ENCODE measurements at places on chromosomes 3 and 15.

DNA sequence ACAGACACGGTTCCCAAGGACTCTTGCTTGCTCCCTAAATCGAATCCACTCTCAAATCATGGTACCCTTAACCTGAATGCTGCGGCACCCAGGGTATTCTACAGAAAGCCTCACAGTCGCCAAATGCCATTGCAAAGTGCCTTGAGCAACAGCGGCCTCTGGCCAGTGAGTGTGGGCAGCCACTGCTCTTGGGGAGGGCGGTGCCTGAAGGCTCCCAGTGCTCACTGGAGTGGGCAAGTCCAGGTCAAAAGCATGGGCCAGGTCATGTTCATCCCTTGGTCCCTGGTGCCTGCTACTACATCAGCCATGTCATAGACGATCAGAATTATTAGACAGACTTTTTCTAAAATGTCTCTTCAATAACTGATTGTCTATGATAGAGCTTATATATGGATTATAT lies 82.5 kb downstream of the ADAMTS17 start:
- no peak for DNase-seq

- no peak for DNase-seq
Observed at GRCh38 chr3:45803252-45803935, 7.1 kb upstream of the SLC6A20 start.

DNA sequence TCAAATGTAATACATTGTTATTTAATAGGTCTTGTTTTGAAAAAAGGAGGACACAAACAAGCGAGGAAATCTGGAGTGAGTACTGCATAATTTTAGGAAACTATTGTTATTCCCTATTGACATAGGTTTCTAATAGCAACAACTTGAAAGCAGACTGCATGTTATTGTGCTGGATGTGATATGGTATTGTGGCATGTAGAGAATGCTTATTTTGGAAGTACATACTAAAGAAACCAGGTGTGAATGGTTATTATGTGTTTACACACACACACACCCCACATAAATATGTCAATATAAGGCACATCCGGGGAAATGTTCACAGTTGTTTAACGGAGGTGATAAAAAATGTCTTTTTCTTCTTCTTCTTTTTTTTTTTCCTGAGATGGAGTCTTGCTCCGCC lies 5.9 kb upstream of the MORF4L1 start:
- no peak for DNase-seq

- DNase-seq = no peak
Observed at GRCh38 chr15:62637574-62637897, 405.0 kb upstream of the TPM1 start.

- no peak for DNase-seq
Observed at GRCh38 chr15:77528968-77529319, 103.8 kb downstream of the LINGO1 start.

DNA sequence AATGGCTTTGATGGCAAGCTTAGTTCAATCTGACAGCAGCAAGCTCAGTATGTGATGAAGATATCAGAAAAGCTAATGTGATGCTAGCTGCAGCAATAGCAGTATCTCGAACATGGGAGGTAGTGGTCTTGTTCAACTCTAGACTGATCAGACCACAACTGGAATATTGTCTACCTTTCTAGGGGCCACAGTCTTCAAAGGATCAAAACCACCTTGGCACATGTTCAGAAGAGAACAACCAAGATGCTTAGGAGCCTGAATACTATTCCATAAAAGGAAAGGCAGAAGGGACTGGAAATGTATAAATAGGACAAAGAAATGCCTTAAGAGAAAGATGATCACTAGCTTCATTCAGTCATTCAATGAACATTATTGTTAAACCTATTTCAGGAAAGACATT lies 2.3 kb downstream of the C3orf70 start:
- no peak for DNase-seq

DNA sequence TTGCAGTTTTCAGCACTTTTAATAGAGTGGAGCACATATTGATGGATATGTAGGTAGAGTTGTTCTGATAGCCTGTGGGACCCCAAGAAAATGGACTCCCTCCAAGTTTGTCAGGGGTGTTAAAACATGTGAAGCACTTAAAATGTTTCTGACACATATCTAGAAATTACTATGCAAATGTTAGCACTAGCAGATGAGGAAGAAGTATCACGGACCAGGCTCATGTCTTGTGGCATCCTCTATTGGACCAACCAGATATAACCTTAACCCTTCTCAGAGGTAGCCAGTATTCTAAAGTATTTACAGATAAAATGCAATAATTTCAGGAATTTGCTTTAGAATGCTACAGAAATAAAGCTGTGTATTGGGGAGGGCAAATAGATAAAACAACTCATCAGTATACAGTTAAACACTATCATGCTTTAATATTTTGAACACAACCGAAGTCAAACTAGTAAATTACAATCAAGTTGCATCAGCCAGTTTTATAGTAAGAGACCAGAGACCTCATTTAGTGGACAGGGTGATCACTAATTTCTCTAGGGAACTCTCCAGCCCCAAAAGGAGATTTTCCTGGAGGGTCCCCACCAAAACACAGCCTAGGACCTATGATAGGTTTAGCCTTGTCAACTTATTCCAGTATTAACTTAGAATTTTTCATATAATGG lies 57.2 kb upstream of the FBN1 start:
- DNase-seq = no peak

- no peak for DNase-seq
Observed at GRCh38 chr3:40847551-40847992, 322.8 kb downstream of the ZNF621 start.

- DNase-seq = no peak
Observed at GRCh38 chr15:62989366-62990055, 53.0 kb upstream of the TPM1 start.

DNA sequence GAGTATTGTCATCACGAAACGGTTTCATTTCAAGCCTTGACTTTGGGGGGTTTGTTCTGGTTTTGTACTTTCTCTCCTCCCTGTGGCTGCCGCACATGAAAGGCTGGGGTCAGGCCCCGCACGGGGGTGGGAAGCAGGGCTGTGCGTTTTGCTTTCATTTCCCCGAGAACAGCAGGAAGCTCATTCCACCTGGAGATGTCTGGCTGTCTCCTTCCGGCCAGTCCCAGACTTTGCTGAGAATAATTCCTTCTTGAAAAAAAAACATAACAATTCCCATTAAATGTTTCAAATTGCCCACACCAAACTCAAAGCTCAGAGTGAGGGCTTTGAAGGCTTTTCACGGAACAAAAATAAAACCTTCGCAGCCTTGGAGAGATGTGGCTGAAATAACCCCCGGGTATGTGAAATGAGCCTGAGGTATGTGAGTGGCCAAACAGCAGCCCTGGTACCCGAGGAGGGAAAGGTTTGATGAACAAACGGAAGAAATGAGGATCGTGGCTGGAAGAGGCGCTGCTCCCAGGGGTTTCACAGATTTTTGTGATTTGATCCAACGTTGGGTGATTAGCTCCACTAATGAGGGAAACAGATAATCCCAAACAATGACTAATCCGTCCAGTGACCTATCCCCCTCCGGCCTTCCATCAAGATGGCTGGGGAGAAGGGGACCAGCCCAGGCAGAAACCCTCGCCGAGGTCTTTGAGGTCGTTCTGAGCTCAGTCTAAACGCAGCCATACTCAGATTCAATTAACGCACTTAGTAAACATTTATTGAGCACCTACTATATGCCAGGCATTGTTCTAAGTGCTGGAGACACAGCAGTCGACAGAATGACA lies 126.9 kb upstream of the MEF2A start:
- DNase-seq = no peak

- no peak for DNase-seq
Observed at GRCh38 chr3:63863150-63864007, at the start of the genes ATXN7 and THOC7. ATXN7 (plus strand) TSS chr3:63863867; CDS start chr3:63912599, 48,732 bp downstream. THOC7 (minus strand) TSS chr3:63863805; CDS start chr3:63863790, 15 bp downstream.

- no peak for DNase-seq
Observed at GRCh38 chr15:80834906-80835305, 55.7 kb downstream of the CEMIP start.

DNA sequence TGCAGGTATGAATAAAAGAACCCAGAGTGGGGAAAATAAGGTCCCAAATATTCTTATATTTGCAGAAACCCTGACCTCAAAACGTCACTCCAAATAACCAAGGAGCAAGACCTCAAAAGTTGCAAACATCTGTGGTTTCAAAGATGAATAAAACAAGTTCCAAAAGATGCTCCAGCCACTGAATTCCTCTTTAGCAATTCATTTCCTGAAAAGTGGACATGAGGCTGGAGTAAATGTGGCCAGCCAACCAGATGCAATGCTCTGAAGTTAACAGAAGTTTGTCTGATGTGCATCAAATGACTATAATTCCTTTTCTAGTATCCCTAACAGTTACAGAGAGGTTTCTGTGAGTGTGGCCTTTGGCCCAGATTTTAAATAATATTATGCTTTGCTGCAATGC lies 71.2 kb upstream of the WNT5A start:
- DNase-seq = no peak

DNA sequence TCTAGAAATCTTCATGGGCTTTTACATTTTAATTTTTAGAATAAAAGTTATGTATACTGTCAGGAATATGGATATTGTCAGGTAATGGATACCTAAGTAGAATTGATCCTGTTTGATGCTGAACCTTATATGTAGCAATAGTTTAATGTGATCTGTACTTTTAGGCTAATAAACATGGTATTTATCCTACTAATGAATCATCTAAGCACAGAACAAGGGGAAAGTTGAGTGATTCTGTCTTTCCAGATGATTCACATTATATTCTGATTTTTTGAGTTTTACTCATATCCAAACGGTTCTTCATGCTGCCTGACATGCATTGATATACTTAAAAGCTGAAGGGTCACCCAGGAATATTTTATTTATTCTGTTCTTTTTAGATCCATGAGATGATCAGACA lies 34.5 kb downstream of the FANCI start:
- no peak for DNase-seq

DNA sequence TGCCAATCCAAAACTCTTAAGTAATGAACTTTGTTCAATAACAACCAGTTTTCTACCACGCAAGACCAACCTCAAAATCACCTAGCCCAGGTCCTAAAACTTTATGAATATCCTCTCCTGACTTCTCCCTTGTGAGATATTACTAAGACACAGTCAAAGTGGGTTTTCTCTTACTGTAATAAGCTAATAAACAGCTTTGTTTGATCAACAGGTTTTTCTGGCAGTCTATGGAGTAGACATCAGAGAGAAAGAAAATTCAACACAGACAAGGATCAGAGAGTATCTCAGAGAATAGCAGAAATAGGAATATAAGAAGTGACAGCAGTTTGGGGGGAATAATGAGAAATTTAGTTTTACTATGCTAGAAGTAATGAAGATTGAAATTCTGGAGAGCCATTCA lies 79.6 kb downstream of the NR2E3 start:
- DNase-seq = no peak

DNA sequence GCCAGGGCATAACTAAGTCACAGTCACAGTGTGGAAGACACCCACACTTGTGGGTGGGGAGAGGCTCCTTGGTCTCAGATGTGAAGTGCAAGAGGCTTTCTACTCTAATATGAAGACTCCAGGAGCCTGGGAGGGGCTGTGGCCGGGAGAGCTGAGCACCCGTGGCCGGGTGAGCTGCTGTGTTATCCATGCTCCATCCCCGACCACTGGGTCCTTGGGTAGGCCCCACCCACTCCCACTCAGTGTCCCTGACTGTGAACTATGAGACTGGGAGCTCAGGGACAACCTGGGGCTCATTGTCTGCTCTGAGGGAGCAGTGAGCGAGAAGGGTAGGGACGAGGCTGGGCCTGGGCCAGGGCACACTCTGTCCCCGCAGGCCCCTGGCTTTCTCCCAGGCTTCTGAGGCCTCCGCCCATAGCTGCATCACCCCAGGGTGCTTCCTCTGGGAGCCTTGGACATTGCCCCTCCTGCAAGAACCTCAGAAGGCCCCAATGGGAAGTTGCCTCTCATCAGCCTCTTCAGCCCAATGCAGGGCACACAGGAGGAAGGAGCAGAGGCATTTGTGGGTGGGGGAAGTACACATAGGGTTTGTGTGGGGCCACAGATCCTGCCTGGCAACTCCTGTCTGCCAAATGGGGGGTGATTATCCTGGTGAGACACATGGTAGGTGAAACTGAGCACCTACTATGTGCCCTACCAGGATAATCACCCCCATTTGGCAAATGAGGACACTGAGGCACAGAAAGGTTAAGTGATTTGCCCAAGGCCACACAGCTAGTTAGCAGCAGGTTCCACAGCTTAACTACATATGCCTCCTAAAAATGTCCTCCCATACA lies 2.4 kb downstream of the ANPEP start:
- no peak for DNase-seq

DNA sequence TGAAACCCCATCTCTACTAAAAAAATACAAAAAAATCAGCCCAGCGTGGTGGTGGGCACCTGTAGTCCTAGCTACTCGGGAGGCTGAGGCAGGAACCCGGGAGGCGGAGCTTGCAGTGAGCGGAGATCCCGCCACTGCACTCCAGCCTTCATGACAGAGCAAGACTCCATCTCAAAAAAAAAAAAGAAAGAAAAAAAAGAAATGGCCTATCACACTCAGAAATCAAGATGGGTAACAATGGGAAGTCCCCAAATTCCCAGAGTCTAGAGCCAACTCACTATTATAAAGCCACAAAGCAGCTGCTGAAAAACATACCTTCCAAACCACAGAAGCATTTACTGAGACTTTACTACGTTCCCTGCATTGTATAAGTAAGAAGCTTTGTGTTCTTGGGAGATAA lies 7.5 kb downstream of the HDGFL3 start:
- no peak for DNase-seq
